ENCODE measurements at places on chromosomes 16 and 17.

- DNase-seq, result no peak
Observed at GRCh38 chr17:72706396-72706981, 386.0 kb downstream of the SLC39A11 start.

- DNase-seq, result no peak
Observed at GRCh38 chr17:9342225-9342624, 233.4 kb downstream of the STX8 start.

DNA sequence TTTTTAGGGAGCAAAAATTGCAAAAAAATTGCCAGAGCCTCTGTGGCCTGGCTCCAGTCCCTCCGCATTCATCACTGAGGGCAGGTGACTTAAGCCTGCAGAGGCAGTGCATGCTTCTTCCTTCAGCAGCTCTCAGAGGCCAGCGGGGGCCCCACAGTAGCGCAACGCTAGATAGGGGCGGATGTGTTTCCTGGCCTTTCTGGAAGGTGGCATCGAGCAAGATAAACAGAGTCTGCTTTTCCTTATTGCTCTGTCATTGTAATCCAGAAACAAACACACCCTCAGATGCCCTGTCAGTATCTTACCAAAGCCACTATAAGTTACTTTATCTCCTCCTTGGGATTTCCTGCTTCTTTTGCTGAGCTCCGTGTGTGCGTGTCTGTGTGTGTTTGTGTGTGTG, 75.5 kb upstream of the IRX6 start:
- DNase-seq, result no peak

DNA sequence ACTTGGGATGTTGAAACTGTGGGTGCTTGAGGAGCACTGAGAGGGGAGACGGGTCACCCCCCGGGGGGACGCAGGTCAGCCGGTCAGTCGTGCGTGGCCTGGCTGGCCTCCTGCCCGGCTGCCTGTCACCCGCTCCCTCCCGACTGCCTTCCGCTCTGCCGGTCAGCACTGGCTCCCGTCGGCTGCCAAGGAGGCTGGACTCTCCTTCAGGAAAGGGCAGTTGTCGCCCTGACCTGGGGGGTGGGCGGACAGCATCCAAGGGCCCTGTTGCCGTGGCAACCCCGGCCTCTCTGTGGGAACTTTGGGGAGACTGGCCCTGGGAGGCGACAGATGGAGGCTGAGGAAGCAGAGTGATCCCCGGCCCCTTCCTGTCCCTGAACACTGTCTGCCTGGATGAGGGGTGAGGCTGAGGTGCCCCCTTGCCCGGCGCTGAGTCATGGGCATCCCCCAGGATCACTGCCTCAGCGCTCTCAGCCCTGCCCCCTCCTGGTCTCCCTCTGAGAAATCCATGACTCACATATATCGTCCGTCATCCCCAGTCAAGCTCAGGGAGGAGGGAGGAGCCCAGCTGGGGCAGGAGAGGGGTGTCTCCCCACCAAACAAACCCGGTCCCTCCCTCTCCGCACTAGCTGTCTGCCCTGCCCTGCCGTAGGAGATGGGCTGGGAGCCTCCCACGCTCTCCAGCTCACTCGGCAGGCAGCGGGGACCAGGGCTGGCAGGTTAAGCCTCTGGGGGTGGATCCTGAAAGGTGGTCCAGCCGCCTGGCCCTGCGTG, at the start of gene ADGRG1:
ADGRG1 (plus strand) TSS at position 623 of the 774 bp plus-strand sequence. CDS start 21,658 bp downstream, outside the sequence.
- peak; percentile 41 for DNase-seq

DNA sequence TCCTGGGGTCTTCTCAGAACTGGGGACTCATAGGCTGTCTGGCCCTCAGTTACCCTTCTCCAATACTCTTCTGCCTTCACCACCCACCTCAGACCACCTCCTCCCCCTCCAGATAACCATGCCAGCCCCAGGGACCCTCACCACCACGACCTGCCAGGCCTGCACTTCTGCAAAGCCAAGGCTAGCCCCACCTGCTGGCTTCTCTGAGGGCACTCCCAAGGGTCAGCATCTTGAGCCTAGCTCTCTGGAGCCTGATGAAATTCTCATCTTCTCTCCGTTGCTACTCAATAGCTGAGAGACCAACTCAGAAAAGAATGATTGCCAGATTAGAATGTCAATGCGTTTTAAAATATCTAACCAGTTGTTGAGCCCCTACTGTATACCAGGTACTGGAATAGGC, 56.1 kb upstream of the LYRM9 start:
- DNase-seq, result no peak

GRCh38 chr16:9499941-9500593, 408.6 kb downstream of the HAPSTR1 start:
- no peak for DNase-seq

DNA sequence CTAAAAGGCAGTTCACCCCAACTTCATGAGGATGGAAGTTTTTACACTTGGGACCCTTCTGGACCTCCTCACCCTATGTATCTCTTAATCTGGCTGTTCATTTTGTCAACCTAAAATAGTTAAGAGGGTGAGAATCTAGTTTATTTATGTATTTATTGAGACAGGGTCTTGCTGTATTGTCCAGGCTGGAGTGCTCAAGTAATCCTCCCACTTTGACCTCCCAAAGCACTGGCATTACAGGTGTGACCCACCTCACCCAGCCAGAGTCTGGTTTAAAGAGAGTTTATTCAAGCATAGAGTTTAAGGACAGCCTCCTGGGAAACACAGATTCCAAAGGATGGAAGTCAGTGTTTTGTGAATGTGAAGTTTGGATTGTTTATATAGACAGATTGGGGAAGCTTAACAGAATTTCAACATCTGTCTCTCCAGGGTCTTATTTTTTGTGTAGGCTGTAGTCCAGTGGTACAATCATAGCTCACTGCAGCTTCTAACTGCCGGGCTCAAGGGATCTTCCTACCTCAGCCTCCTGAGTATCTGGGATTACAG, 8.0 kb upstream of the APPBP2 start:
- DNase-seq, result no peak

- no peak for DNase-seq
Observed at GRCh38 chr17:41907633-41908539, 10.9 kb downstream of the ACLY start.

- DNase-seq, result no peak
Observed at GRCh38 chr16:15483857-15484256, 49.5 kb downstream of the BMERB1 start.

GRCh38 chr16:14677627-14678026, 16.5 kb downstream of the PLA2G10 start:
- no peak for DNase-seq

DNA sequence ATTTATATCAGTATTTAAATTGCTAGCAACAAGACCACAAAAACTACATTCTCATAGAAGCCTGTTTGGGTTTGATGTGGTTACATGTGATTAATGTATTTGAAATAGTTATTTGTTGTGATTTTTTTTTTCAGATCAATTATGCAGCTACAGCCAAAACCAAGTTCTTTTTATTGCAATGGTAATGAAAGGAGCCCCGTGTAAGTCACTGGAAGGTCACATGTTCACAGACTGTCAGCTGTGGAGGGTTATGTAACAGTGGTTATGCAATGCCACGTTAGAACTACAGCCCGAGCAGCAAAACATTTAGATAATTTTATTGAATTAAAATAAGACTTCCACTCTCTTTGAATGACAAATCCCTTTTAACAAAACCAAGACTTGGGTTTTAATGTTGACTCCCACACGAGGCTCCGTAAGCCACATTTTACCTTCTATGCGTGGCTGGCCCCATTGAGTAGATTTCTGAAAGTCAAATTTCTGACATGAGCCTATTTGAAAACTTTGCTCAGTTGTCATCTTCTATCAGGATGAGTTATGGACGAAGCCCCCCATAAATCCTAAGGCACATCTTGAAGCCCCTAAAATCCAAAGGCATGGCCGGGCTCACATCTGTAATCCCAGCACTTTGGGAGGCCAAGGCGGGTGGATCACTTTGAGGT, 41.8 kb upstream of the SEC14L1 start:
- DNase-seq, result no peak

- DNase-seq, result no peak
Observed at GRCh38 chr16:74480150-74481029, 59.1 kb upstream of the CLEC18B start.

DNA sequence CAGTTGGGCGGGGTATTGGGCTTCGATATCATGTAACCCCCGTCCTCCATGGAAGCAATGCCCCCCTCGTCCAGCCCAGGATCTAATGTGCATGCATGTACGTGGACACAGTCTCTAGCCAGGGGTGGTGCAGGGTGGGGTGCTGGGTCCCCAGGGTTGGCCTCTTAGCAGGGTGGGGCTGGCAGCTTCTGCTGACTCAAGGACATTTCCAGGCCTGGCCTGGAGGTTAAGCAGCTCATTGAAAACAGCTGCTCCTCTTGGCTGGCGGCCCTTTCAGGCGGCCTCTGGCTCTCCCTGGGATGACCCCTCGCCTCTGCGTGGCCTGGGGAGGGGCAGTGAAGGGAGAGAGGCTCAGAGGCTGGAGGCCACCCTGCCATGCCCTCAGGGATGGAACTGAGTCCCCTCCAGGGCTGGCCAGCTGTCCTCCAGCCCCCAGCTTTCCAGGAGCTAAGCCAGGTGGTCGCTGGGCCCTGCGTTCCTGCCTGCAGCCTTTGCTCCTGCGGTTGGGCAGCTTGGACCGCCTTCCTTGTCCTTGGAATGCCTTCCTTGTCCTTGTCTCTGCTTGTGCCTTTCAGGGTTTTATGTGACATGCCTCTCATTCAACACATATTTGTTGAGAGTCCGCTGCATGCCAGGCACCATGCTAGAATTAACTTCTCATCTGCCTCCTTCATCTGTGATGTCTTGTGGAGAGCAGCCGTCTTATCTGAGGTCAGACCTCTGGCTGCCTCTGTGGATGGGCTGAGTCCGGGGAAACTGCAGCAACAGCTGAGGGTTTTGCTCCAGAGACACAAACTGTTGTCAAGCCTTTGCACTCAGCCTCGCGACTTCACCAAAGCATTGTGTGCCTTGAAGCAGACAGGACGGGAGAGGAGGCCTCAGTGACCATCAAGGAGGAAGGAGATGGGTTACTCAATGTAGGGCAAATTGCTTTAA, 26.6 kb downstream of the MRC2 start:
- DNase-seq, result no peak

- no peak for DNase-seq
Observed at GRCh38 chr16:72910381-72910780, 137.5 kb downstream of the ZFHX3 start.

- no peak for DNase-seq
Observed at GRCh38 chr16:65222049-65222448, 100.2 kb upstream of the CDH11 start.

DNA sequence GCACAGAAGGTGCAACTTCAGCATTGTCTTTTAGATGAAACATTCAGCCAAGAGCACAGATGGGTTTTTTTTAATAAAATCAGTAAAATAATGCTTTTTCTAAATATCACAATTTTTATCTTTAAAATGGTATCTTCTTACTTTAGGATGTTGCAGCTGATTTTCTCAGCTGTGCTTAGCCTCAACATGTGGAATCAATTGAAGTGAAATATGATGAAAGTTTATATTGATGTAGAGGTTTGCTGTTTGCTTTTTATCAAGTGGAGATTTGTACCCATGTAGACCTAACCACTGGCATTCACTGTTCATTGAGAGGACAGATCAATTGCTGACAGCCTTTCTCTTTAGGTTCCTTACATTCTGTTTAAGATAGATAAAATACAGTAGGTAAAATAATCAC, 107.8 kb downstream of the CYB561 start:
- DNase-seq, result no peak

DNA sequence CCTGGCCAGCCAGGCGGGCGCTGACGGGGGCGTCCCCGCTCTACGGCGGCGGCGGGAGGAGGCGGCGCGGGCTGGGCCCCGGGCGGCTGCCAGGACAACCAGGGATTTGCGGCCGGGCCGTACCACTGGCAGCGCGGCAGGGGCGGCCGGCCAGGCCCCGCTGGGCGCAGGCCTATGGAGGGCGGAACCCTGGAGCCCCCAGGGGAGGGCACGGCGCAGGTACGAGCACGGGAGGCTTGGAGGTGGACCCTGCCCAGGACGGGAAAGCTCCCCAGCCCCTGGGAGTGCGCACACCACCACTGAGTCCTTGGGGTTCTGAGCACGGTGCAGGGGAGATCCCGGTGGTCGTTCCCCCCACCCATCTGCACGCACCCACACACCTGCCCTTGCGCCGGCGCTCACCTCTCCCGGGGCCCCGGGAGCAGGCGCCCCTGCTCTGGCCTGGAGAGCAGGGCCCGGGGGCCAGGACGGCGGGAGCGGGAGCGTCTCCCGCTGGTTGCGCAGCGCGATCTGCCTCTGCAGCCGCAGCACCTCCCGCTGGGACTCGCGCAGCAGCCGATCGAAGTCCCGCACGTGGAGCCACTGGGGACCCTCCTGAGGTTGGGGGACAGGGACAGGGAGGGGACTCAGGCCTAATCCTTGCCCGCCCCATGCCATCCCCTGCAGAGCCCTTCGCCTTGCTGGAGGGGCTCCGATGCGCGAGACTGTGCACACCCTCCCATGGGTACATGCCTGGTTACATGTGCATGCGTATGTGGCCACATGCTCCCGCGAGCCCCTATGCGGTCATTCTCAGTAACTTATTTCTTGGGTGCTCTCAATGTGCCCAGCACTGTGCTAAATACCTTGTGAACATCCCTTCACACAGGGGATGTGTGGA, 3.9 kb downstream of the TSPOAP1 start:
- no peak for DNase-seq

DNA sequence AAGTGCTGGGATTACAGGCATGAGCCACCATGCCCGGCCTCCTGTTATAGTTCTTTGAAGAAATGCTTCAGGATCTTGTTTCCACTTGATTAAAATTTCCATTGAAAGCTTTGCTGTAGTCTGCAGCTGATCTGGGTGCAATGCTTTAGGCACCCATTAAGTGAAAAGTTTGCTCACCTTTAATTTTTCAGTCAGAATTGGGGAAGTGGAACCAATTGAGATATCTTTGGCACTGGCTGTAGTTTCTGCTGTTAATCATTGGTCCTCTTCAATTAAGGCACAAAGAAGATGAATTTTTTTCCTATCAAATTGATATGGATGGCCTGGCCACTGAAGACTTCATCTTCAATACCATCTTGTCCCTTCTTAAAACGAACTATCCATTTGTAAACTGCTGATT, 336.1 kb upstream of the TBX2 start:
- no peak for DNase-seq

DNA sequence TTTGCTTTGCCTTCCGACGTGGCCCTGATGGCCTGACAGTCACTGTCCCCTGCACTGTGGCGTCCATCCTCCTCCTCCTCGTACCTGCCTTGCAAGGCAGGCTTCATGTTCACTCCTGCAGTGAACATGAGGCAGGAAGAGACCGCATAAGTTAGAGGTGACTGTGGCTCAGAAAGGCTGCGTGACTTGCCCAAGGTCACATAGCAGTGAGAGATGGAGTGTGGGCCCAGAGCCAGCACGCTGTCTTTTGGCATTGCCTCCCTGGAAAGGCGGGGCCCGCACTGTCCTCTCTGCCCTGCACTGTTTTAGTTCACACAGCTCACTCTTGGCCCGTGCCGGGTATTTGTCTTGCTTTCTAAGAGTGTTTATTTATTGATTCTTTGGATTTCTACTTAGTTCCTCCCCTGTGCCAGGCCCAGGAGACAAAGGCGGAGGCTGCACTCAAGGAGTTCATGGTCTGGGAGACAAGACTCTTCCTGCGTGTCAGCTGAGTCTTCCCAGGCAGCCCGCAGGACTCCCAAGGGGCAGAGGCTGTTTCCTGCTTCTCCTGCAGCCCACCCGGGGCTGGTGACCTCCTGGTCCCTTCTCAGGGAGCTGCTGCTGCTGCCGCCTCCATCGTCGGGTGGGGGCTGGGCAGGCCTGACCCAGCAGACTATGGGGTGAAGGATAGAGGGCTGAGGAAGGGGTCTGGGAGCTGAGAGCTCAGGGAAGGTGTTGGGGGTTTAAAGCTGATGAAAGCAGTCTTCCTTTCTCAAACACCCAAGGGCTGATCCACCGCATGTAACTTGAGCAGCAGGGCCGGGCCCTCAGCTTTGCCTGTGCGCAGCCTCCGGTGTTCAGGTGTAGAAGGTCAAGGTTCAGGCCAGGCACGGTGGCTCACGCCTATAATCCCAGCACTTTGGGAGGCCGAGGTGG, 12.7 kb downstream of the CYGB start:
- DNase-seq, result no peak
